ENCODE measurements at places on chromosomes 4 and X.

DNA sequence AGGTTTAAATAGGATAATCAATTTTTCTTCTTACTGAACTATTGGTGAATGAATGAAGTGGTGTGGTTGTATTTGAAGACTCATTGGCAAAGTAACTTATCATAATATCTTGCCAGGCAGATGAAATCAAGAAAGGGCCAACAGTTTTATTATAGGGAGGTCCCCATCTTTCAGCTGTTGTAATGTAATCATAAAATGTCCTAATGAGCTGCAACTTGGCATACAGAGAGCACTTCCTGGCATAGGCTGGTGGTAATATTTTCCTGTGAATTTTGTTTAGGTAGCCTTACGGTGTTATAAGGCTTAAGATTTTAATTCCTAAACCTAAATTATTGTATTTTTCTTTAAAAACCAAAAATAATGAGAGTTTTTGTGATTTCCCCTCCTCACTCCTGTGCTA lies 17.5 kb downstream of the FHIP1A start:
- DNase-seq = no peak

DNA sequence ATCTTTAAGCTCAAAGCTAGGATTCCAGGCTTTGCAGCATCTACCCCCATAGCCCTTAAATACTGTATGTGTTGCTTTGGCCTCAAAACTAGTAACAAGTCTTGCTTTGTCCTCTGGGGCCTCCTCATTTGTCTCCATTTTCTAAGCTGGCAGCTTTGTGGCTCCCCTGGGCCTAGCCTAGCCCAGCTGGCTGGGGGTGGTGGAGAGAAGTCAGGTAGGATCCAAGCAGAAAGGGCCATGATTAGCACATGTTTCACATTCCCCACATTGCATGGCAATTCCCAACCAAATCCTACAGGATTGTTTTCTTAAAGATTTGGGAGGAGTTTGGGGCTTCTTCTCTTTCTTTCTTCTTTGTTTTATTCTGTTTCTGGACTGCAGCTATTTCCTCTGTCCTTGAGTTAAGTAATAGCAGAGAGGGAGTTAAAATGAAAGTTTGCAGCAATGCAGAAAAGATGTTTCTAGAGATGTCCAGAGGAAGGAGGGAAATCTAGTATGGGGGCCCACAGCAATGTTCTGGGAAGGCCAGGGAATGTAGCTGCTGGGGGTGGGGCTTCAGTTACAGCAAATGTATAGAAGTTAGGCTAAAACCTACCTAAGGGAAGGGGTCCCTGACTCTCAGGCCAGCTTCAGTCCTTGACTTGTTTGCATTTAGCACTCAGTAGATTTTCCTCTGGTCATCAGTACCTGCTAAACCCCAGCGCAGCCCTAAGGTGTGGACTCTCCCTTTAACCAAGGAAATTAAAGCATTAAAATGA lies 92.1 kb downstream of the SHROOM4 start:
- DNase-seq = no peak

DNA sequence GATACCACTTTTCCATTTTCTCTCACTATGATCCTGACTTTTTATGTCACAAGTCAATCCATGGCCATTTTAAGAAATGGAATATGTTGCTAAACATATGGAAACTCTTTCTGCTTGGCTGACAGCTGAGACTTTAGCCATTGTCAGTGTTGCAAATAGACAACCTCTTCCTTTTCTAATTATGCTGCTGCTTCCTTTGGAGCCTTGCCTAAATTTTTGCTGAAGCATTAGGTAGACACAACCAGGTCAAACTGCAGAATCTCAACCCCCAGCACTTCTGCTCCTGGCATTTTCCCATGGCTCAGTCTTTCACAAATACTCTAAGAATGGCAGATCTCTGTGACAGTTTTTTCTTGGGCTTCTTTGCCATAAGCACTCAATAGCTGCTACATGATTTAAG lies 543.3 kb downstream of the GRID2 start:
- no peak for DNase-seq

DNA sequence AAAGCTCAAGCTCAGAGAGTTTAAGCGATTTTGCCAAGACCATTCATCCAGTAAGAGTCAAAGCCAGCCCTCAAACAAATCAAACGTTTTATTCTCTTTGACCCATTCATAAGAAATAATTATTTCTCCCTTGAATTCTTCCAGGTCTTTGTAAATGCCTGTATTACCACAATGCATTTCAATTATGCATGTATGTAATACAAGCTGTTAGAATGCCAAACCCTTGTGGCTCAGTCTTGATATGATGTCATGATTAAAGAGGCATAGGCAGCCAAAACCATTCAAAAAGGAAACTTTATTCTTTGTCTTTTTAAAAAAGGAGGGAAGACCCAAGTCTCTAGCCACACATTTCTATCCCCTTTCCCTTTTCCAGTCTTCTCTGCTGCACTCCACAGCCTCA lies 56.5 kb upstream of the PGM2 start:
- DNase-seq = no peak

- no peak for DNase-seq
Observed at GRCh38 chr4:144666539-144667175, 20.7 kb downstream of the HHIP start.

GRCh38 chrX:74523870-74524735 lies 90.3 kb downstream of the RLIM start:
- no peak for DNase-seq

- DNase-seq = no peak
Observed at GRCh38 chr4:184255361-184255760, 37.7 kb upstream of the ENPP6 start.

DNA sequence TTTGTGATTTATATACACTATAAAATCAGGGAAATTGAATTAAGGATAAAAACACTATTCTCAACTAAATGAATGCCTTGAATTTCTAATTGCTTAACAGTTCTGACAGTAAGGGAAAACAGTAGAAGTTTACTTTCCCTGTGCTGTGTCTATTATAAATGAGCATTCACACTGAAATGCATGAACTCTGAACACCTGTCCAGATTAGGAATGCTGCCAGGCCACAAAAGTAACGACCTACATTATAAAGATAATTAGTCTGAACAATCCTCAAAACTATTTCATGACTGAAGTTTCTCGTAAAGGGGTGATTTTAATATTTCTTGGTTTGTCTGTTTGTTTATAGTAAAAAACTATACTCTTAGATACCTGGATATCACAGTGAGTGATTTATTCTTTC lies 2.0 kb downstream of the NDST3 start:
- DNase-seq = no peak

GRCh38 chrX:108257556-108257955 lies 166.0 kb downstream of the ATG4A start:
- no peak for DNase-seq

GRCh38 chr4:150237110-150237872 lies 159.0 kb downstream of the DCLK2 start:
- DNase-seq = no peak

DNA sequence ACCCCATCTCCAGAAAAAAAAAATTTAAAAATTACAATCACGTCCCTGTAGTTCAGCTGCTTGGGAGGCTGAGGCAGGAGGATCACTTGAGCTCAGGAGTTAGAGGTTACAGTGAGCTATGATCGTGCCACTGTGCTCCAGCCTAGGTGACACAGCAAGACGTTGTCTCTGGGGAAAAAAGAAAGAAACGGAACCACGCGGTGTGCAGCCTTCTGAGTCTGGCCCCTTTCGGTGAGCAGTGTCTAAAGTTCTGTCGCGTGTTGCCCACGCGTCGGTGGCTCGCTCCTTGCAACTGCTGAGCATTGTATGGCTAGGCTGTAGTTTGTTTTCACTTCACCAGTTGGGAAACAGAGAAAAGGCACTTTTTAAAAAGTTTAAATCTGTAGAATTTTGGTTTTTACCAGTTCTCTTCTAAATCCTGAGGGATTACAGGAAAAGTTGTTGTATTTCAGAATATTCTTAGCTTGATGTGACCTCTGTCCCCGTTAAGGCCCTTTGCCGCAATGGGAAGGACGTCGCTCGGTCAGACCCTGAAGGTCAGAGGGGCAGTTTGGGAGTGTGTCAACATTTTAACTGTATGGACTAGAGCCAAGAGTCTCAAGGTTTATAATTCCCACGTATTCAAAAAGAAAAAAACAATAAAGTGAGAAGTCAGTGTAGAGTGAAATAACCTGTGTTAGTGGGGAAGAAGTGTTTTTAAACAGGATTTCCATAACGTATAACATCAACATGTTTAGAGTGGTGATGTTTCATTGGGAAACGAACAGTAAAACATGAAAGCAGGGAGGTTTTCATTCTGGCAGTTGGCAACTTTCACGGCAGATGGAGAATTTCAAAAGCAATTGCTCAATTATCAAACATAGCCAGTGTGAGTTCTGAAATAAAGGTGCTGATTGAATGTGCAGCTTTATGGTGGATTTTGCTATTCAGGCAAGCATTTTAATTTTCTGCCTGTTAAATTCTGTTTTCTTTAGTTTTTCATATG lies 45.8 kb upstream of the MSANTD1 start:
- peak; percentile 54 for DNase-seq

DNA sequence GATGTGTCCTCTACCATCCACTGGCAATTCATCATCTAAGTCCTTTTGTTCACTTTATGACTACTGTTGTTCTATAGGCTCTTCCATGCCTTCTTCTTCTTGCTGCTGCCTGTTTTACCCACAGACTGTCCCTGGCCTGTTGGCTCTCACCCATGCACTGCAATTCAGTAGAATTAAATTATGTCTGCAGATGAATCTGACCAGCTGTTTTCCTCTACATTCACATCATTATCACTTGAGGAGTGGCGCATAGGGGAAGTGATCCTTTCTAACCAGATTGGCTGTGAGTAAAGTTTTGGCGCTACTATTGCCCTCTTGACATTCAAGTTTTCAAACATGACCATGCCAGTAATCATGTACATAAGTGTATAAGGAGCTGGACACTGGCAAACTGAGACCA lies 91.7 kb downstream of the FRMPD4 start:
- no peak for DNase-seq

- DNase-seq = no peak
Observed at GRCh38 chr4:149690726-149691125, 124.9 kb downstream of the IQCM start.
